ENCODE measurements at places on chromosomes 2 and 18.

- no peak for DNase-seq
Measured at GRCh38 chr2:121617042-121617599, 32.1 kb downstream of the CLASP1 start.

- DNase-seq: no peak
Measured at GRCh38 chr2:95539836-95540235, 52.0 kb upstream of the TRIM43 start.

DNA sequence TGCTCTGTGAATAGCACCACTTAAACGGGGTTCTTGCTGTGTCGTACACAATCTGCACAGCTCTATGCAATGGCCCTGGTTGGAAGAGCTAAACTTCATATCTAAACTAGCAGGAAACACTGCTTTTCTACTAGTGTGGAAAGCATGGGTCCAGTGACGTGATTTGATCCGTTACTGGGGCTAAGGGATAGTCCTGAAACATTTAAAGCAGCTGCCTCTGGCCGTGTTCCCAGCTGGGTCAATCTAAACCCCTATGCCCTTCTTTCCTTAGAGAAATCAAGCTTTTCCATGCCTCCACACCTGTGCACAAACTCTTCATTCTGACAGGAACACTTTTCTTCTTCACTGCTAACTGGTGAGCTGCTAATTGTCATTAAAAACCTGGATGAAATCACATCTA lies 5.4 kb upstream of the IGFBP5 start:
- DNase-seq: no peak

DNA sequence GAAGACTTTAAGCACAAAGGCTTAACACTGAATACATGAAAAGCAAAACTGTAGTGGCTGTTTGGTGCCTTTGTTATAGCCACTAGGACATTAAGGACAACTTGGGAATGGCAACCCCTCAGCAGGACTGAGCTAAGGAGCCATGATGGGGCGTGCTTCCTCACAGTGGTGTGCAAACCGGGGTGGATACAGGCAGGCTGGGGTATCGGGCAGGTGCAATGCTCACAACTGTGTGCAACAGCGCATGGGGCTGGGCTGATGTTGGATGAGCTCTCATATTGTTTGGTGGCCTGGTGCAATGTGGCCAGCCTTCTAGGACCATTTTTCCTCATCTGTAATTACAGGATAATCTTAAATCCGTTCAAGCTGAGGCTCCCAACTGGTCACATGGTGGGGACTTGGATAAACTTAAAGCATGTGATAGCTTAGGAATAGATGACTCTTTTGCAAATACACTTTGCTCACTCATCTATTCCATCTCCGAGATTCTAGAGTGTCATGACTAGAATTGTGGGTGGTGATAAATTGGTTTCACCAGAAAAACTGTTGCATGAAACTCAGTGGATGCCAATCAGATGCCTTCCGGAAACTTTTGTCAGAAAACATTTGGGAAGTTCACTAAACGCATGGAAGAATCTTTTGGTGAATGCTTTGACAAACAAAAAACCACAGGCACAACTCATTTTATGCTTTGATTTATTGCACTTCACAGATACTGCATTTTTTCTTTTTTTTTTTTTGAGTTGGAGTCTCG lies 116.5 kb downstream of the PXDN start:
- DNase-seq: peak; percentile 62

GRCh38 chr2:108633409-108633808 lies 85.9 kb upstream of the RANBP2 start:
- DNase-seq: no peak

DNA sequence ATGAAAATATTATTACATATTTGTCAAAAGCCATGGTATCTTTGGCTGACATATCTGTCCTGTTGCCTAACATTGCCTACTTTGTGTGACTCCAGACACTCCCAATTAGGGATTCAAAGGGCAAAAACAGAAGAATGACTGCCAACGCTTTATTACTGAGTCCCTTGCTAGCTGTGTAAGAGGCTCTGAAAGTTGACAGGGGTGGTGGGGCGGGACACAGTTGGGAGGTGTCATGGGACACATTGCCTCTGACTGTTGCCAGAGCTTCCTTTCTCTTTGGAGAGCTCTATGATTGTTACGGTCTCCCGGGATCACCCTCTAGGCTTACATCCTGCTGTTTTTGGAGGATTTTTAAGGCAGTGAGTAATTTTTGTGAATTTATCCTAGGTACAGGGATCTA lies 249.6 kb upstream of the ACVR2A start:
- DNase-seq: no peak

- DNase-seq: no peak
Measured at GRCh38 chr2:56034258-56034657, 110.7 kb upstream of the EFEMP1 start.

GRCh38 chr2:210189452-210190138 lies 18.4 kb upstream of the KANSL1L start:
- DNase-seq: no peak

GRCh38 chr2:224163566-224164307 lies 124.7 kb upstream of the SERPINE2 start:
- DNase-seq: peak; percentile 21

- no peak for DNase-seq
Measured at GRCh38 chr18:34976899-34977837, 64.0 kb upstream of the MAPRE2 start.

GRCh38 chr2:44838116-44838790 lies 103.2 kb upstream of the SIX3 start:
- DNase-seq: no peak

DNA sequence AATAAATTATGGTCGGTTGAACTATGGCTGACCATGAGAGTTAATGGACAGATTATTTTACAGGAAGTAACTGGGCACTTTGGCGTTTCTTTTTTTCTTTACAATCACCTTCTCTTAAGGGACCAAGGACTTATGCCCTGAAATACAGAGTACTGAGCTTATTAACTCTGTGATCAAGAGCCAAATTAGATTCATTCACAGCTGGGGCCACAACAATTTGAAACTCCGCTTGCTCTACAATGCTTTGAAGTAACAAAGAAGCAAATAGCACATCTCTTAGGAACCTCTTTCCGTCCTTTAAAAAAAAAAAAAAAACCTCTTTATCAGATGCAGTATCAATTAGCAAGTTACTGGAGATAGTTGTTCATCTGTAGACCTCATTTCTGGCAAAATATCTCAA lies 112.0 kb downstream of the LYPD6 start:
- DNase-seq: no peak

- peak; percentile 68 for DNase-seq
Measured at GRCh38 chr2:157696036-157696435, 67.4 kb upstream of the ACVR1C start.

GRCh38 chr18:24341361-24341760 lies 56.3 kb downstream of the OSBPL1A start:
- no peak for DNase-seq

- DNase-seq: no peak
Measured at GRCh38 chr2:165891943-165892342, 61.6 kb downstream of the TTC21B start.

DNA sequence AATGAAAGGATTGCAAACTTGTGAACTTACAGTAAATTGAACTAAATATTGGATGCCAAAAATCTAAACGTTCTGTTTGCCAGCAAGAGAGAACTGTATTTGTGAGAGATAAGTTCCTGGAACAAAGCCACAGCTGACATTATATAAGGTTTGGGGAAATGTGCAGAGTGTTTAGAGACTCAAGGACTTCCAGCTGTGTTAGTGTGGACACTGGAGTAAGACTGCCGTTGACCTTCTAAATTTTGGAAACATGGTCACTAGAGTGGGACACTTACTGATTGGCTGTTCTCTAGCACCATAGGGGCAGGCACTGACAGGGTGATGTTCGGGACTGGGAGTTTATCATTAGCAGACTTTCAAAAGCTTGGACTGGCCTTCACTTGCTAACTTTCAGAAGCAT lies 40.5 kb downstream of the SCN9A start:
- DNase-seq: no peak

- DNase-seq: no peak
Measured at GRCh38 chr2:168518555-168519066, 62.5 kb downstream of the CERS6 start.

GRCh38 chr18:54928236-54928635 lies 31.0 kb downstream of the CCDC68 start:
- no peak for DNase-seq

DNA sequence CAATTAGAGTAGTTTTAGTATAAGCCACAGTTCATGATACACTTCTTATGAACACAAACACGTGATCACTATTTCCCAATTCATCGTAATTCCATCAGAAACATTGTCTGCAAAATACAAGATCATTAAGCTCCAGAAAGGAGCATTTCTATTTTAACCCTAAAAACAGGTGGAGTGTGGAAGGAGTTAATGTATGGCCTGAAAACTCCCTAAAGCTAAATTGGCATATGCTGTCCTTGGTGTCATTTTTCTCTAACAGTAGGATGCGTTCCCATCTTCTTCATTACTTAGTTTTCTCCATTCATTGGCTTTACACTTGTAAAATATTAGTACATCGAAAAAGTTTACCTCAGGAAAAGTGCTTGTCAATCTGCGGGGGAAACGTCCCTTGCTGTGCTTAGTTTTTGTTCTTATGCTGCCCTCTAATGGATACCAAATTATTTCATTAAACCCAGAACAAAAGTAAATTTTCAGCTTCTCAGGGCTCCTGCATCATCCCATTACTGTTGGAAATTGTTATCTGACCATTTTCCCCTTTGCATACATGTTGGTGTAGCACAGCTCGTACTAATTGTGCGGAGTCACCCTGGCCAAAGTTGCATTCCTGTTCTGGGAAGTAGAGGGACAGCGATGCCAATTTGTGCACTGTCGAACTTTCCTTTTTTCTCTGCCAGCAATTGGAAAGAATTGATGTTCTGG lies 153.4 kb downstream of the GPD2 start:
- peak; percentile 58 for DNase-seq

GRCh38 chr2:101714118-101714517 lies 16.6 kb downstream of the MAP4K4 start:
- DNase-seq: no peak

DNA sequence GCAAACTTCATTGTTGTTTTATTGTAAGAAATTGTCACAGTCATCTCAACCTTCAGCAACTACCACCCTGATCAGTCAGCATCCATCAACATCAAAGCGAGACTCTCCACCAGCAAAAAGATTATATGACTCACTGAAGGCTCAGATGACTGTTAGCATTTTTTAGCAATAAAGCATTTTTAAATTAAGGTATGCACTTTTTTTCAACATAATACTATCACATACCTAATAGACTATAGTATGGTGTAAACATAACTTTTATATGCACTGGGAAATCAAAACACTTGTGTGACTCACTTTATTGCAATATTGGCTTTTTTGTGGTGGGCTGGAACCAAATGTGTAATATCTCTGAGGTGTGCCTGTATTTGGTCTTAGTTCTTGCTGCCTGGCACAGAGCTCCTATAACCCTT lies 15.6 kb downstream of the SCN1A start:
- no peak for DNase-seq

- DNase-seq: peak; percentile 11
Measured at GRCh38 chr2:63424329-63425078, 163.8 kb downstream of the WDPCP start.

DNA sequence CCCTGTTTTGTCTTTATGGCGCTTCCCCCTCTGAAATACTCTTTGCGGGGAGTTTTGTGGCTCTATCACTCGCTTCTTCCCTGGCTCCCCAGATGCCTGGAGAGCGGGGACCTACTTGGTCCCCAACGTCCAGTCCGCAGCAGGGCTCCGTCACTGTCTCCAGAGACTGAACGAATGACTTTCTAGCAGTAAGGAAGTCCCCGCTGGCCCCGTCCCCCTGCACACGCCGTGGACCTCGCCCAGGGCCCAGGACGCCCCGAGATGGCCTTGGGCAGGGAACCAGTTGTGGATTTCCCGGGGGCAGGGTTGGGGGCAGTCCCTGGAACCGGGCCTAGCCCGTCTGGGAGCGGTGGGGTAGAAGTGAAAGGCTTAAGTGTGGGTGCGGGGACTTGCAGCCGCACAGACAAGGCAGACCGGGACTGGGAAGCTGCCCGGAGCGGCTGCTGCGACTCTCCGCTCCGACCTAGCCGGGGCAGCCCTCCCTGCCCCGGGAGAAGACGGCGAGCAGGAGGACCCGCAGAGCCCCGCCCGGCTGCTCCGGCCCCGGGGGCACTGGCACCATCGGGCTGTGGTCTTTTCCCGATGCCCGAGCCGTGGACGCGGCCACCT lies 821 bp upstream of the EPHA4 start:
- peak; percentile 33 for DNase-seq

DNA sequence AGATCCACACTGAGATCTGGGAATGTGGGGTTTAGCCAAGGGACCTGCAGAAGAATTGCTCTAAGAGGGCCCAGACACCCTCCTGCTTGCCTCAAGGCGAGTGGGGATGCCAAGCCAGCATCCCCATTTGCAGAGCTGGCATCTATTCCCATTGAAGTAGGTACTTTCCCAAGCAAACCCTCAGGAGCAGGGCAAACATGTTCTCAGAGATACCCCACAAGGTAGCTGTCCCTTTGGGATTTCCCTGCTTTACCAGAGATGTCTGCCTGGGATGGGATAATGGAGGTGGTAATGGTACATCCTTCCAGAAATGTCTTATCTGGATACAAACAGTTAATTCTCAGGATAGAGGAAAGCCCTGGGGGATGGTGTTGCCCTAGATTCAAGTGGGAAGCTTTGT lies 51.2 kb downstream of the GYPC start:
- DNase-seq: no peak
